COLO829 (cell line): ENCODE measurements at places on chromosomes 13 and 19.

DNA sequence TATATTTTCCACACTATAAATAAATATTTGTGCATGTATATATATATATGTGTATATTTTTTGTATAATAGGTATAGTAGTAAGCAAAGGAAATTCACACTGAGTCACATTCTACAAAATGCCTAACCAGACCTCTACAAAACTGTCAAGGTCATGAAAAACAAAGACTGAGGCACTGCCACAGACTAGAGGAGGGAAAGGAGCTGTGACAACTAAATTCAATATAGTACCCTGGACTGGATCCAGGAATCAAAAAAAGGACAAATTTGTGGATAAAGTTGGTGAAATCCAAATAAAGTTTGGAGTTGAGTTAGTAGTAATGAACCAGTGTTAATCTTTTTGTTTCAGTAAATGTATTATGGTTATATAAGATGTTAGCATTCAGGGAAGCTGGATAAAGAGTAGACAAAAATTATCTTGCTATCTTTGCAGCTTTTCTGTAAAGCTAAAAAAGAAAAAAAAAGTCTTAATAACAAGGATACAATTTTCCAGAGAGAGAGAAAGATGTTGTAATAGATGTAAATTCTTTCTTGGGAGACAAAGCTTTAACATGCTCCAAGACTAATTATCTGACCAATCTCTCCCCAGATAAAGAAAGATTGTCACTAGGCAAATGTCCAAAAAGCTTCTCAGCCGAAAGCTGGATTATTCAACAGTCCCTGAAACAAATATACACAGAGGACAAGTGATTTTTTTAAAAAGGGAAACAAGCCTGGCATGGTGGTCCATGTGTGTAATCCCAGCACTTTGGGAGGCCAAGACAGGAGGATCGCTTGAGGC lies 19.1 kb downstream of the SYDE1 start:
- no peak for DNase-seq

GRCh38 chr13:89115307-89115706 lies 1444.1 kb downstream of the SLITRK5 start:
- DNase-seq: no peak

- no peak for DNase-seq
Observed at GRCh38 chr19:35977446-35978222, 17.4 kb upstream of the SDHAF1 start.

DNA sequence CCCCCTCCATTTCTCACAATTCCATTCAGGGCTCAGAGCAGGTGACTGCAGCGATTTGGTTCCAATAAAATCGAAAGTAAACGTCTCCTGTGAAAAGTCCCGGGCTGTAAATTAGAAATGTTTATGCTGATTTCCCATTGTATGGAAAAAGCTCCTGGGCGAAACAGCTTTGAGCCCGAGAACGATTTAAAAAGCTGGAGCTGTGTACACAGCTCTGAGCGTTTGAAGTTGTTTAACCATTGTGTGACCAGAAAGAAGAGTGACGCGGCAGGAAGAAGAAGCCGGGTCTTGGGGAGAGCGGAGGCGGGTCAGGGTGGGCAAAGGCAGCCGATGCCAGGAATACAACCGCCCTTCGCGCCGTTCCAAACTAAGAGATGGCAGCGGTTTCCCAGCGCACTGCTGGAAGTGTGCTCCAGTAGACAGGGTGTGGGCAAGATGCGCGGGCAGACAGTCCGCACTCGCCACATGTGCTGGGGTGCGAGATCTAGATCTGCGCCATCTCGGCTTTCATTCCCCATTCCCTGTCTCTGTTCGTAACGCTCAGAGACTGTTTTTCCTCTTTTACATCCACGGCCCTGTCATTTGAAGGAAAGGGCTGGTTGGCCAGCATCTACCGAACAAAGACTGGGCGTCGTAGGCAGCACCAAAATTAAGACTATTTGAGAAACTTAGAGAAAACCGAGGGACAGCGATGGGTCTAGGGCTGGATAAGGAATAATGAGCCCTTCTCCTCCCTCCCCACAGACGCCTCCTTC lies 960 bp upstream of the GSX1 start:
- DNase-seq: no peak

DNA sequence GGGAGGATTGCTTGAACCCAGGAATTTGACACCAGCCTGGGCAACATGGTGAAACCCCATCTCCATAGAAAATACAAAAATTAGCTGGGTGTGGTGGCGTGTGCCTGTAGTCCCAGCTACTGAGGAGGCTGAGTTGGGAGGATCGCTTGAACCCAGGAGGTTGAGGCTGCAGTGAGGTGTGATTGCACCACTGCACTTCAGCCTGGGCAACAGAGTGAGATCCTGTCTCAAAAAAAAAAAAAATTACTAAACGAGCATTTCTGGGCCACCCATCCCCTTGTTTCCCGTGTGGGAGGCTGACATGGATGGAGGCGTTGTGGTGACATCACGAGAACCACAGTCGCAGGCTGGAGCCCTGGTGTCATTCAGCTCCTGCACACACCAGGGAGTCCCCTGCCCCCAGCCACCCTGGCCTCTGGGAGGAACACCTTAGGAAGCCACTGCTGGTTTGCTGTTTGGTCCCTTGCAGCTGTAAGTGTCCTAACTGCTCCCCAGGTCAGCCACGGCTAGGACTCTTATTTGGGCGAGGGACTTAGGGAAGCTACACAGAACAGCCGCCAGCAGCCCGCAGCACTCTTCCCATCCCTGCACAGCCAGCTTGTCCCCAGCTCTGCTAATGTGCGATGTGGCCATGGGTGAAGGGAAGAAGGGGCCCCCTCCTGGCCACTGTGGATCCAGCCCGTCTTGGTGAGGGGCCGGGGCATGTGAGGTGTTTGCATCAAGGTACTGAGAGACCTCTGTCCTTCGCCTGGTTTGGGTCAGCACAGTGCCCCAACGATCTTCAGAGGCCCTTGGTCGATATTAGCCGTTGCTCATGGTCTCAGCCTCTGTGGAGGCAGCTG lies 12.7 kb downstream of the NKPD1 start:
- no peak for DNase-seq

- DNase-seq: no peak
Observed at GRCh38 chr19:41410336-41411054, 12.9 kb downstream of the BCKDHA start.

DNA sequence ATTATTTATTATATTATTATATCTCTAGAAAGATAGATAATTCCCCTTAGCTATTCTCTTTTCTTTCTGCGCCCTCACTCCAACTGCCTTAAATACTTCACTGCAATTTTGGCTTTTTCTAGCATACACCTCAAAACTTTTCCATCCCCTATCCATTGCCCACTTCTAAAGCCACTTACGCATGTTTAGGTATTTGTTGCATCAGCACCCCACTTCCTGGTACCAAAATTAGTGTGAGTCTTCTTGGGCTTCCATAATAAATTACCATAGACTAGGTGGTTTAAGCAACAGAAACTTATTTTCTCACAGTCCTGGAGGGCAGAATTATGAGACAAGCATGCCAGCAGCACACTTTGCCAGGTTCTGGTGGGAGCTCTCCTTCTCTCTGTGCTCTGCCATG lies 209.0 kb downstream of the FGF14 start:
- DNase-seq: no peak

- DNase-seq: no peak
Observed at GRCh38 chr13:29180055-29180454, 359.9 kb downstream of the MTUS2 start.

- DNase-seq: no peak
Observed at GRCh38 chr19:14566712-14567077, 5.2 kb downstream of the NDUFB7 start.

- no peak for DNase-seq
Observed at GRCh38 chr19:18946335-18946734, 5.3 kb upstream of the HOMER3 start.

- DNase-seq: no peak
Observed at GRCh38 chr13:56020425-56020824, 1120.3 kb upstream of the PRR20A start.

DNA sequence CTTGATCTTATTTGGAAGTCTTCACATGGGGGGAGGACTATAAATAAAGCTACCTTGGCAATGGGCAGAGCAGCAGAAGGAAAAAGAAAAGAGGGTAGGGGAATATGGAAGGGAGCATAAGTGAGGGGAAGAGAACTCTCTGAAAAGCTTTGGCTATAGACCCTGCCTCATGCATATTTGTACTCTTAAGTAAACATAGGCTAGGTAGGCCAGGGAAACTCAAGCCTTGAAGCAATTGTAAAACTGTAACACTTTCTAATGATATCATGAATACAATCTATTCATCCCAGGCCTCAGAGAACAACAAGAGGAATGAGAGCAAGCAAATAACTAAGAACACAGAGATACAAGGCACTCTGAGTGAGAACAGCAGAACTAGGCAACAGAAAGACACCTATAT lies 20.4 kb downstream of the MYCBP2 start:
- no peak for DNase-seq

GRCh38 chr13:35475960-35476943 lies at the start of gene MAB21L1:
Gene MAB21L1 (minus strand): TSS chr13:35476689. CDS start chr13:35476138, 551 bp downstream.
- DNase-seq: no peak

GRCh38 chr13:98962901-98963590 lies 14.8 kb downstream of the DOCK9 start:
- no peak for DNase-seq

DNA sequence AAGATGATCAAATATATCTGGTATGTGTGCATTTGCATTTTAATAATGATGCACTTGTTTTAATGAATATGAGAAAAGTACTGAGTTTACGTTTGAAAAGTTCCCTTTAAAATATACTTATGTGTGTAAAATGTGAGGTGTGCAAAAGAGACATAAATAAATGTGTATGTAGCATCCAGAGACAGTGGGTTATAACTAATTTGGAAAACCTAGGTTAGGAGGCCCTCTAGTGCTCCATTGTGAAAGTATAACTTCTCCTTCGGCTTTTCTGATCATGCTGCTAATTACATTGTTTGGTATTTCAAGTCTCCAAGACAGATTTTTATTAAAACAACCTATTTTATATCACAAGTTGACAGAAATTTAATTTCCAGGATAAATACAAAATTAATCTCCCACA lies 30.1 kb downstream of the SCEL start:
- DNase-seq: peak; percentile 48

DNA sequence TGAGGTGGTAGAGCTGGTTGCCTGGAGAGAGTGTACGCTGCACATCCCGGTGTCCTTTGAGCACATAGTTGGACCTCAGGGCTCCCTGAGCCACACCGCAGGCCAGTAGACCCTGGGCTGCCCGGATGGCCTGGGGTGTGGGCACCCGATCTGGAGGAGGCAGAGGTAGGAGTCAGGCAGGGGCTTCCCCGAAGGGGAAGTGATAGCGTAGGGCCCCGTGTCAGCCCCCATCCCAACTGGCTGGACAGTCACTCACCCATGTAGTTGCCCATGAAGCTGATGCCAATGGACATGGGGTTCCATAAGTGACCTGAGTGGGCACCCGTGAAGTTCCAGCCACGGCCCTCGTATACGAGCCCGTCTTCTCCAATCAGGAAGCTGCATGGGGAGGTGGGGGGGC lies 3.6 kb downstream of the PGLYRP1 start:
- no peak for DNase-seq
